ENCODE measurements at places on chromosomes 2 and 18. TPM values are rescaled to one million over a fixed set of nuclear protein-coding genes. Genes with fewer than 3 reads are reported as not detected.

The RAX gene
- not detected for total RNA-seq

The ALPG gene
- total RNA-seq: 0.42 TPM

The HNRNPLL gene
- 24.2 TPM for total RNA-seq

The ONECUT2 gene
- total RNA-seq: 0.29 TPM

The SAG gene
- total RNA-seq: not detected

The KLHL30 gene
- 0.16 TPM for total RNA-seq

The MAP3K20 gene
- 33.3 TPM for total RNA-seq

The TANK gene
- 26.7 TPM for total RNA-seq

The TMEM150A gene
- total RNA-seq: 17.2 TPM

The SUMO1 gene
- 171 TPM for total RNA-seq

The EVX2 gene
- not detected for total RNA-seq

The MARCO gene
- not detected for total RNA-seq

The HSPE1 gene
- 463 TPM for total RNA-seq
